ENCODE measurements at places on chromosomes 7 and 10.

DNA sequence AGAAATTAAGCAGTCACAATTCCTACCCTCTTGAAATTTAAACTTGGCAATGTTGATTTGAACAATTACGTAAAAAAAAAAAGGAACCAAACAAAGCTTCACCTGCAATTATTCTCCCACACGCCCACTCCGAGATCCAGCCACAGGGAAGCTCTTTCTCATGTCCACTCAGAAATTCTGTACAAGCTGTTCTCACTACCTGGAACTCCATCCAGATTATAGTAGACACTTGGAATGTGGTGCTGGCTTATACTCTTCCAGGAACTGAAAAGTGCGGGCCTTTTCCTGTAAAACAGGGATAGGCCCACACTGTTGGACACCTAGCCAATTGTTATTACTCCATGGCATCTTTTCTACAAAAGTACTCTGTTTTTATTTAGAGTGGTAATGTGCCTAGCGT lies 20.3 kb upstream of the TOMM7 start:
- no peak for DNase-seq

DNA sequence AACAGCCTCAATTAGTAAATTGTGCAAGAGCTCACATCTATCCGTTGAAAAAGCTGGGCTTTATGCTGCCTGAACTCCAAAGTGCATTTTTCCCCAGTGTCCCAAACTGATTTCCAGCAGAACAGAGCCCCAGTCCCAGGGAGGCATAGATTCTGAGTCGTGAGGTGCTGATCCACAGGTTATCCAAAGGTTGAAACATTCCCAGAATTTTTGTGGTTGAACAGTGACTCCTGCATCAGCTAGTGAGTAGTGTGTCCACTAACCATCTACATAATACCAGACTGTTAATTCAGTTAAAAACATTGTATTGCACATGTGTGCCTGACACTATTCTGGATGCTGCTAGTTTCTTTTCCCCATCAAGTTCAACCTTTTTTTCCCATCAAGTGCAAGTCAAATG lies 761.5 kb downstream of the GATA3 start:
- no peak for DNase-seq

DNA sequence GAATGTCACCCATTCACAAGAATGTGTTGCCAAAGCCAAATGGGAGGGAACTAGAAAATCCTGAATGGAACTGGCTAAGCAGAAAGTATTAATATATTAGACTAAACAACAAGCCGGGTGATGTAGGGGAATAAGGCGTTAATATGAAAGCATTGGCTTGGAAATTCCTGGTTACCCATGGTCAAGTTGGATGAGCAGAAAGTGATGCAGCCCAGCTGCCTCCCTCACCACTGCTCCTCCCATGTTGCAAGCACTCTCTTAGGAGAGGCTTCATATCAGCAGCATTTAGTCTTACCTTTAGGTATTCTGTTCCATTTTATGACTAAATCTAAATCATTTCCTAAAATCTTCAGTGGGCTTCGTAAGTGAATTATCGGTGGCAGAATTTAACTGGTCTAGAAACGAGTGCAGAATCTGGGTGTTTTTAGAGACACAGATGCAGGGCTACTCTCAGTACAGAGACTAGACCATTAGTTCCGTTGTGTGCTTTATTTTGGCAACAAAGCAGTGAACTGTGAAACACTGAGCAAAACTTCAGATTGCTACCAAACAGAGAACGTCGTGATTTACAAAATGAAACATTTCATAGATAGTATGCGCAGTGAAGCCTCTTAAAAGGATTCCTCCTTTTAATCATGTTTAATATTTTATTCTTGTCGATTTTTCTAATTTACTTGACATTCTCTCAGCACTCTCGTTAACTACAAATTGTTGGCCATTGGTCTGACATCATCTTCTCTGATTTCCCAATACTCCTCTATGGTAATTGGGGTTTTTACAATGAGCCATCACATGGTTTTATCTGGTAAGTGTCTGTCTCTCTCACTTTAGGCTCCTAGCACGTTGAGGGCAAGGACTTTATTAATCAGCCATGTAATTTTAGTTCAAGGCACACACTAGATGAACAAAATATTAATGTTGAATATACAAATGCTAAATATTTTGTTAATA lies 22.0 kb upstream of the HGF start:
- no peak for DNase-seq

- no peak for DNase-seq
Measured at GRCh38 chr7:30971840-30972563, 8.2 kb downstream of the GHRHR start.

DNA sequence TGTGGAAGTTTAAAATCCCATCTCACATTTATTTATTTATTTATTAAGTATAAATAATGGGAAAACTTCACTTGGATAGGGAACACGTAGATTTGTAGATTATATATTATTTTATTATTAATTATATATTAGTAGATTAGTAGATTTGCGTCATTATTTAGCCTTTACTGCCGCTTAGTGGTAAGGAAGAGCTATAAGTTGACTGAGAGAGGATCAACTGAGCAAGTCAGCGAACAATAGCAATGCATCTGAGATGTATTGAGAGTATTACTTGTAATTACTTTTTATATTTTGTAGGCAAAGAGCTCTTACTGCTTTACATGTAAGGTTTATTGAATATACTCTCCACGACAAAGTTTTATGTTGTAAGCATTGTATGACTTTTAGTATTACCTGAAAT lies 244.5 kb upstream of the ANKRD30A start:
- DNase-seq = no peak

GRCh38 chr10:129730993-129731325 lies 233.1 kb downstream of the EBF3 start:
- DNase-seq = no peak

GRCh38 chr10:49107111-49107886 lies 8.0 kb downstream of the VSTM4 start:
- DNase-seq = no peak

DNA sequence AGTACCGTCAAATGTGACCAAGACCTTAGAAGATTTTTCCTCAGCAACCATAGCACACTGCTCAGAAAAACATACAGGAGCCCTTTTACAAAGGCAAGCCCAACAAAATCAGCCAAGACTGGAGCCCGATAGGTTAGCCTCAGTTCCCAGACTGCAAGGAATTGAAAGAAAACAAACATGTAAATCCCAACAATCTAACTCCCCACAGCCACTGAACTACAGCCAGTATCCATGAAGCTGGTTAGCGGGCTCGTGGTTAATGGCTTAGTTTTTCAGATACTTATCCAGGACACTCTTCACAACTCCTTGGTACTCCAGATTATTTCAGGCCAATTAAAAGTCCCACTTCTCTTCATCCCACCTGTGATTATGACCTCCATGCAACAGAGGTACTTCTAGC lies 201.6 kb downstream of the IPMK start:
- DNase-seq = no peak

- DNase-seq = no peak
Measured at GRCh38 chr7:116327752-116328151, 117.4 kb downstream of the TES start.

DNA sequence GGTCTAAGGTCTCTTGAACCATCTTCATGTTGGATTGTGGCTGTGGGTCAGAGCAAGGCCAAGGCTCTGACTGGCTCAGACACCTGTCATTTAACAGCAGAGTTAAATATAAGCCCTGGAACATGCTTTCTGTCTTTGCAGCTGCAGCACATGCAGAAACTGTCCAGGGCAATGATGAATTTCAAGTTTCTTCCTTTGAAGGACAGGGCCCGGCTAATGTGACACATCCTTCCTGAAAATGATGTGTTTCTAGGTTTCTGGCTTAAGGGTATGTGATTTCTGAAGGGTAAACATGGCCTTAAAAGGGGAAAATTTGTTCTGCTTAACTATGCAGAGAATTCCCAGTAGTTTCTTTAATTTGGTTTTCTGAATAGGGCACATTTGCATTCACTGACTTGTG lies 34.0 kb upstream of the SLC35B4 start:
- no peak for DNase-seq

GRCh38 chr10:71383972-71384687 lies 12.6 kb upstream of the CDH23 start:
- DNase-seq = peak; percentile 55

DNA sequence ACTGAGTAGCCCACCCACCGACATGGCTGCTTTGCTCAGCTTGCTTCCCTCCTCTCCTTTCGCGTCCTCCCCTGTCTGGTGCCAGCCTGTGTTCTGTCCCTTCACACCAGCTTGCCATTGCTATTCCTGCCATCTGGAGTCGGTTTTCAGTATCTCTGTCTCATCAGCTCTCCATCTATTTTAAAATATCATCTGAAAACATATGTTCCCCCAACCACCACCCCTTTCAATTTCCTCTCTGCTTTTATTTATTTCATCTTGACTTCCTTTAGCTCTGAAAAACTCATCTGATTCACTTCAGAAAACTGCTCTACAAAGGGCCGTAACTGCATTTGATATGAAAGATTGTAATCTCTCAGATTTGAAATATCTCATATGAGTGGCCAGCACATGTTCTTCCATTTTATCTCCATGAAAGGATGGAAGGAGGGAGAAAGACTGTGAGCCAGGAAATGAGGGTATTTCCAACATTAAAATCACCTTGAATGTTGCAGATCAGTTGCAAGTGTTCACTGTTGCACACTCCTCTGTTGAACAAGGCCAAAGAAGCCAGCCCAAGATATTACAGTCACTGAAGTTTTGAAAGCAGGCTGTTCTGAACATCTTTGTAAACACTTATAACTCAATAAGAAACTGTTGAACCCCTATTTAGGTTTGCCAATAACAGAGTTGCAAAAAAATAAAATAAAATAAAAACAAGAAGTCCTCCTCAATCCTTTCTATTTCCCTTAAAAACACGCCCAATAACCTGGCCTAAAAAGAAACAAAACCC lies 202.4 kb upstream of the NEBL start:
- no peak for DNase-seq

- no peak for DNase-seq
Measured at GRCh38 chr7:158541346-158542010, 46.1 kb downstream of the PTPRN2 start.

- no peak for DNase-seq
Measured at GRCh38 chr10:92719991-92720830, 30.5 kb downstream of the HHEX start.

DNA sequence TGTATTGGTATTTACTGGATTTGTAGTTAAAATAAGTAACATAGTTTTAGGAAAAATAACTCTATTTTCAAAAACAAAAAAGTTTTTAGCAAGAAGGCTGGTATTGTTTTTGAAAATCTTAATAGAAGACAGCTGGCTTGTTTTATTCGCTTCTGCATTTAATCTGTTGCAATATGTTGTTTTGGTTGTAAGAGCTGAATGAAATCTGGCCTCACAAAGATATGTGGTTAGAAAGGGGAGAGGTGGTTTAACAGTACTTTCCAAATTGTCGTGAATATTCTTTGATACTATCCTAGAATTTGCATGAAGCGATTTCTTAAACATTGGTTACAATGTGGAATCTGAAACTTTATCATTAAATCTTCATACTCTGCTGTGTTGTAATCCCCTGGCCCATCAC lies 355.9 kb upstream of the FZD8 start:
- DNase-seq = no peak

GRCh38 chr10:95472304-95473088 lies 88.7 kb downstream of the SORBS1 start:
- no peak for DNase-seq

DNA sequence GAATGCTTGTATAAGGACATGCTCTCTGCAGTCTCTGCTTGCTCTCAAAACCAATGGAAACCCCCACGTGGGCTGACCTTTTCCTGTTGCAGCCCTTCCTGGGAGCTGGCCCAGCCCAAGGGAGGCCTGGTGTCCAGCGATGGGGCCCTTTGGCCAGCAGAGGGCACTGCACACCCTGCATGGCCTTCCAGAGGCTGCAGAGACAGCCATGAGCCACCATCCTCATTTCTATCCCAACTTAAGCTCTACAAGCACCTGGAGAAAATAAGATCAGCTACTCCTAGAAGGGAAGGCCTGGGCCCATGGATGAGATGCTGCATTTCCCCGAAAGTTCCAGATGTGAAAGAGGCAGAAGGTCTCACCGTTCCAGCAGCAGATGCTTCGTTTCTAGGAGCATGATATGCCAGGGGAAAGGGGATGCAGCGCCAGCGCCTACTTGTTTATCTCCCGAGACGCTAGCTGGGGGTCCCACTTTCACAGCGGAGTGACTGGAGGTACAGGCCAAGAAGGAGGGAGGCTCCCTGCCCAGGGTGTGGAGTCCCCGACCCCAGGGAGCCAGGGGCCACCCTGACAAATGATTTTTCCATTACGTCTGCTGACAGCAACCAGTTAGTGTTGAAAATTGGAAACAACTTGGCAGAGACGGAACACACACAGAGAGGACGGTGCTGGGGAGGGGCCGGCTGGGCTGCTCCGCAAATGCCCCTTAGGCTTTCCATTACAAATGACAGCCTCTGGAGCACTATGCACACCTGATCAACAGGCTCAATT lies 106.4 kb downstream of the ZRANB1 start:
- peak; percentile 42 for DNase-seq

- DNase-seq = no peak
Measured at GRCh38 chr7:141544831-141545230, 6.4 kb upstream of the AGK start.

- DNase-seq = no peak
Measured at GRCh38 chr10:35056133-35056532, 34.0 kb downstream of the CUL2 start.

DNA sequence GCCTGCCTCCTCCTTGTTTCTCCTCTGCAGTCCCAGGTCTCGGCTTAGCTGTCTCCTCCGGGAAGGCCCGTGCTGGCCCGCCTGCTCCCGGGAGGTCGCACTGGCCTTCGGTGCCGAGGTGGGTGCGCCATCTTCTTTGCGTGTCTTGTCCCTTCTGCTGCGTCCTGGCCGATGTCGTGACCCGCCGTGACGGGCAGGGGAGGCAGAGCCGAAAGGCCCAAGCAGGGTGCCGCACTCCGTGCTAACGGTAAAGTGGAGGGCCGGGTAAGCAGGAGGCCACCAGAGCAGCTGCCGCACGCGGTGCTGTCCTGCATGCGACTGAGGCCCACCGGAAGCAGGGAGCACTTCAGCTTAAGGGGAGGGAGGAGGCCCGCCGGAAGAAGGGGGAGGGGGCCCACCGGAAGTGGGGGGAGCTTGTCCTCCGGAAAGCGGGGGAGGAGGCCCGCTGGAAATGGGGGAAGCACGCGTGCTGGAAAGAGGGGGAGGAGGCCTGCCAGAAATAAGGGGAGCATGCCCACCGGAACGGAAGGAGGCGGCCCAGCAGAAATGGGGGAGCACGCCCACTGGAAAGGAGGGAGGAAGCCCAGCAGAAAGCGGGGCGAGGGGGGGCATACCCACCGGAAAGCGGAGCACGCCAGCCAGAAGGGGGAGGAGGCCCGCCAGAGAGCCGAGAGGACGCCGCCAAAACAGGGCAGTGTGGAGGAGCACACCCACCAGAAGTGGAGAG lies 71.4 kb downstream of the PROSER2 start:
- no peak for DNase-seq

- no peak for DNase-seq
Measured at GRCh38 chr7:137142376-137142775, 201.2 kb downstream of the PTN start.
